ENCODE measurements at places on chromosomes 12 and 14. TPM values are rescaled to one million over a fixed set of nuclear protein-coding genes. Genes with fewer than 3 reads are reported as not detected.

GRCh38 chr14:61514927-61515326 is 180.4 kb upstream of the HIF1A start:
- H3K4me3 ChIP-seq: no peak overlapping the region
- no peak overlapping the region for H3K27ac ChIP-seq
- no peaks in the 10 kb centered on the region for H3K27me3 ChIP-seq
- H3K36me3 ChIP-seq: no peaks in the 10 kb centered on the region

DNA sequence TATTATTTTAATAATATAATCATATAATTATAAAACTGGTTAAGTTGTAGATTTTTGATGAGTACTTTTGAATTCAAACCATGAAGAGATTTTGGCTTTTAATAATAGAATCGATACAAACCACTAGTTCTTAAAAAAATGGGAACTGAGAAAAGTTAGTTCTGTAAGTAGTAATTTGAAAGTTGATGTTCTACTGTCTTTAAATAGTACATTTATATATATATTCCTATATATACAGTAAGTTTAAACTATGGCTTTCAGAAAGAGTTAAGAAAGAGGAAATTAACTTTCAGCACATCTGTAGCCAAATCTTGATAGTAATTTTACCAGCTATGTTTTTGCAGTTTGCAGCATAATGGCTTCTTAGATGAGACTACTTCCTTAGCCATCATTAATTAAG is 7.8 kb downstream of the LRRK2 start:
- no peaks in the 10 kb centered on the region for H3K27me3 ChIP-seq
- no peaks in the 10 kb centered on the region for H3K4me1 ChIP-seq
- no peak overlapping the region for H3K27ac ChIP-seq
- H3K36me3 ChIP-seq: no peaks in the 10 kb centered on the region

DNA sequence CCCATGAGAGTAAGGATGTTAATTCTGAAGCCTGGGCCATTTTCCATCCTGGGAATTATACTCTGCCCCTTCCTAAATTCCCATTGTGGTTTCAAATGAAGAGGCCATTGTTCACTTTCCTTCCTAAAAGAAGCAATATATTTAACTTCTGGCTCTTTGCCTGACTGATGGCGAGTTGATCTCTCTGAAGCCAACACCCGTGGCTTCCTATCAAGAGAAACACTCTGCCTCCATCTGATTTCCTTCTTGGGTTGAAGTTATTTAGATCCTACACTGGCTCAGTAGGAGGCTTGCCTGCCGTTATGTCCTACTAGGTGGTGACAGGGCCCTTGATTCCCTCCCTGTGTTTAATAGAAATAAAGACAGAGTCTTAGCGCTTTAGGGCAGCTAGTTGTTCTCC is 97.4 kb downstream of the PRKCH start:
- no peaks in the 10 kb centered on the region for H3K4me1 ChIP-seq
- no peak for DNase-seq
- H3K36me3 ChIP-seq: no peaks in the 10 kb centered on the region
- no peak overlapping the region for H3K4me3 ChIP-seq
- peaks cover 10% of the 10 kb centered on the region for H3K27me3 ChIP-seq

DNA sequence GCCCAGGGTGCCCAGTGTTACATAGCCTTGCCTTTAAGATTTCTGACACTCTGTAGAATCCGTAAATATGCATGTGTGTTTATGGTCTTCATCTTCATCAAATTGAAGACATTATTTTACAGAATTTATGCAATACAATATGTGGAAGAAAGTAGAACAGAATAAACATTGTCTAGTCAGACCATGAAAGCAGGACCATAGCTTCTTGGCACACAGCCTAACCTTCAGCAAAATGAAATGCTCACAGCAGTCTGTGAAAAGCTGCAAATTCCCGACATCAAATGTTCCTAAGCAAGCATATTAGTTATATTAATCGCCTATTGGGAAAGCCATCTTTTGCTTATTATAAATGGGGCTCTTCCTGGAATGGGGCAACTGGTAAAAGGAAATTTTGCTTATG is 111.3 kb upstream of the GARIN2 start:
- H3K4me3 ChIP-seq: no peak overlapping the region
- H3K27me3 ChIP-seq: no peaks in the 10 kb centered on the region
- DNase-seq: no peak
- H3K27ac ChIP-seq: no peak overlapping the region
- no peaks in the 10 kb centered on the region for H3K4me1 ChIP-seq

GRCh38 chr12:71092290-71092689 is 65.5 kb downstream of the TSPAN8 start:
- H3K27me3 ChIP-seq: no peaks in the 10 kb centered on the region
- no peak overlapping the region for H3K4me3 ChIP-seq
- no peak overlapping the region for H3K27ac ChIP-seq
- H3K4me1 ChIP-seq: no peaks in the 10 kb centered on the region

DNA sequence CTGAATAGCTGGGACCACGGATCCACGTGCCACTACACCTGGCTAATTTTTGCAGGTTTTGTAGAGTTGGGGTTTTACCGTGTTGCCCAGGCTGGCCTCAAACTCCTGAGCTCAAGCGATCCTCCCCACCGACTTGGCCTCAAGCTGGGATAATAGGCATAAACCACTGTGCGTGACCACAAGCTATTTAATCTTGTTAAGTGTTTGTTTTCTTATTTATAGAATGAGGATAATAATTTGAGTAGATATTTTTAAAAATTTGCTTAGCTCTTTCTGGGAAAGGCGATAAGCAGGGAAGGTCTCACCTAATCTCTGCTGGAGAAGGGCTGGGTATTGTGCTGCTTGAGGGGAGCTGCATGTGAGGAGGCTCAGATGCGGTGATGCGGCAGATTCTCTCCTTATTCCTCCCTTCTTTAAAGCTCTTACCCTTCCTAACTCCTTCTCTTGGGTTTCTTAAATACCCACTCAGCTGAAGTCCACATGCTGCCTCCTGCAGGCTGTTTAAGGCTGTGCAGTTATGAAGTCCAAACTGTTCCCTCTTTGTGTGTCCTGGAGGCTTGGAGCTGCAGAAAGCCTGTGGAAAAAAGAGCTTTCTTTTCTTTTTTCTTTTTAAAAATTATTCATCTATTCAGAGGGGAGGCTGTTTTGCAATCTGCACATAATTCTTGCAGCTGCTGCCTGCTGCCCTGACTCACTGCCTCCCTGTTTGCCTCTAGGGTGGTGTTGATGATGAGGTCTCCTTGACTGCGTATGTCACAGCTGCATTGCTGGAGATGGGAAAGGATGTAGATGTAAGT is 37.9 kb downstream of the A2ML1 start:
- H3K27me3 ChIP-seq: no peaks in the 10 kb centered on the region
- H3K27ac ChIP-seq: no peak overlapping the region
- no peak overlapping the region for H3K4me3 ChIP-seq
- H3K4me1 ChIP-seq: no peaks in the 10 kb centered on the region
- DNase-seq: no peak
- no peaks in the 10 kb centered on the region for H3K36me3 ChIP-seq

The LALBA gene
- total RNA-seq: not detected

The PTCSC3 gene
- total RNA-seq: not detected

The SLC24A4 gene
- total RNA-seq: not detected

The PLEK2 gene
- total RNA-seq: 1.2 TPM

The IKZF4 gene
- total RNA-seq: 2.5 TPM
